ENCODE measurements at places on chromosomes 3 and 15.

DNA sequence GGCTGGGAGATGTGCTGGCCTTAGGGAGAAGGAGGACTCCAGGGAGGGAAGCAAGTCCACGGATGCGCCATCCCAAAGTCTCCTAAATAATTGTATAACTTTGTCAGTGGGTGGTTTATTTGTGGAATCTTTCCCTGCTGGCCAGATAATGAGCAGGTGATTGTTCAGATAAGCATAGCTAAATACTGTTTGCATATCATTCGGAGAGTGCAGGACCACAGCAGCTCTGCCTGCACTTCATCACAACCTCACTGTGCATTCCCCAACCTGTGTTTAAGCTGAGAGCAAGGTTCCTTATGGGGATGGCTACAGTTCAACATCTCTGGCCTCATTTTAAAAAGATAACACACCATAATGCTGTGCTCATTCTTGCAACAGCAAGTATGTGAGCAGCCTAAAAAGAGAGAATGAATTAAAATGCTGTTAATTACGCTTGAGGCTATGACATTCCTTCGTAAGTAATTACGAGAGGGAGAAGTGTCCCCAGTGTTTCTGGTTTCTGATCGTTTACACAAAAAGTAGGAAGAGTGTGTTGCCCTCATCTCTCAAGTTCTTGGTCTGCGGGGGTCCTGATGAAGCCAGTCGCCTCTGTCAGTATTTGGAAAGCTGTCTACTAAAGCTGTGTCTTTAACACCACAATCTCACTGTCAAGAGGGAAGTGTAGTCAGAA lies 272.0 kb upstream of the RORA start:
- DNase-seq = no peak

DNA sequence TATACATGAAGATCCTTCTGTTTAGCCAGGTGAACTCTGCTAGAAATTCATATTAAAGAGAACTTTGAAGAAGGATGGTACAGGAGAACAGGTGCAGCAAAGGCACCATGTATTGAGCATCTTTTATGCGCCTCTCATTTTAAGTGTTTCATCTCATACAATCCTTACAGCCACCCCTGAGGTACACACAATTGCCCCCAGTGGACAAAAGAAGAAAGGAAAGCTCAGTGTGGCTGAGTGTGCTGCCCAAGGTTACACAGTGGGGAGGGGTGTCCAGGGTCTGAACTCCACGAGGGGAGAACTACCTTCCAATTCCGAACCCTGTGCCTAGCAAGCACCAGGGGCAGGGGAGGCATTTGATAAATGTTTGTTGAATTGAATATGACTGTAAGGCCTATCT lies 98.6 kb downstream of the MECOM start:
- no peak for DNase-seq

- DNase-seq = no peak
These were observed 46.8 kb downstream of the CA12 start for GRCh38 chr15:63334821-63335220.

- DNase-seq = no peak
These were observed 88.1 kb downstream of the IQSEC1 start for GRCh38 chr3:12985148-12985547.

DNA sequence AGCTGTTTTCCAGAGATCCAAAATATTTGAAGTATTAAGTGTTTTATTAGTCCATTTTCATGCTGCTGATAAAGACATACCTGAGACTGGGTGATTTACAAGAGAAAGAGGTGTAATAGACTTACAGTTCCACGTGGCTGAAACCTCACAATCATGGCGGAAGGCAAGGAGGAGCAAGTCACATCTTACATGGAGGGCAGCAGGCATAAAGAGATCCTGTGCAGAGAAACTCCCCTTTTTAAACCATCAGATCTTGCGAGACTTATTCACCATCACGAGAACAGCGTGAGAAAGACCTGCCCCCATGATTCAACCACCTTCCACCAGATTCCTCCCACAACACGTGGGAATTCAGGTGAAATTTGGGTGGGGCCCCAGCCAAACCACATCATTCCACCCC lies 82.0 kb downstream of the KY start:
- DNase-seq = no peak

- no peak for DNase-seq
These were observed 441.4 kb downstream of the CNTN3 start for GRCh38 chr3:74173090-74173489.

Measured in right forelimb (tissue), 1 donor.